ENCODE measurements at places on chromosomes 6 and 20.

DNA sequence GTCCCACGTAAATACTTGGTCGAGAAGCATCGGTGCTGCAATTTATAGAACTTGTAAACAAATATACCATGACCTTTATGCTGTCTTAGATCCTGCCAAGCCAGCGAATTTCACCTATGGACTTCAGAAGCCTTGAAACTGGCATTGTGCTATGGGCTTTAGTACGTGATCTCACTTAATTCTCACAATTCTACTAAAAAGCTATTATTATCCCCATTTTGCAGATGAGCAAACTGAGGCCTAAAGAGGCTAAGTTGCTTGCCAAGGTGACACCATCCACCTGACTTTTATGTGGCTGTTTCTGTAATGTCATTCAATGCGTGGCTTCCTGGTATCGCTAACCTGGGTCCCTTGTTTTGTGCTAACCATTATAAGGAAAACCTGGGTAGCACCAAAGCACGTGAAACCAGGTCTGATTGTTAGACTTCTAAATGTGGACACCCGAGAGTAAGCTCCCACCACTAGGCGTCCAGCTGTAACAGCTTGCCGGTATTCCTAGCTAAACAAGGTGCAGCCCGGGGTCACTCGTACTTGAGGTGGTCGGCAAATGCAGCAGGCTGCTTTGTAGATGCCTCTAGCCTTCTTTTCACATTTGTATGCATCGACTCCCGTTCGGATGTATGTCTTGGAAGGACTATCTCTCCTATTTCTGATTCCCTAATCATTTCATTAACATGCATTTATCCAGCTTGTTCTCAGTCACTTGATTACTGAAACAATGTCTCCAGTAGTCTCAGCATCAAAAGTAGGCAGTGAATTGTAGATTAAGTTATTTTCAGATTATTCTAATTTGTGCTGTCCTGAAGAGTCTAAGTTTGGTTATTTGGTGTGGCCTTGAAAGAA is 1.1 kb downstream of the SYNJ2 start:
- DNase-seq, result no peak

DNA sequence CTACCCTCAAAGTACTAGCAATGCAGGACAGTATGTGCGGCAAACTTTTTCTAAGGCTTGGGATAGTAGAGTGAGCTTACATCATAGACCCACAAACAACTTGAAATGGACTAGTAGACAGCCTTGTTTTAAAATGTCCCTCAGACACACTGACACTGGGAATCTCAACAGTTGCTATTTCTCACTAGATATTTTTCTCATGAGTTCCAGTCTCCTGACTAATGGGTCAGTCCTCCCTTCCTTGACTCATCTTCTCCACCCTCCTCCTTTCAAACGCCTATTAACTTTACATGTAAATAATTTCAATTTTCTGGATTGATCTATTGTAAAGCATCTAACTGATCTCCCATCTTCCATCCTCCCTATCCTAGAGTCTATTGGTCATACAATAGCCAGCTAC is 308.3 kb upstream of the PREP start:
- DNase-seq, result no peak

GRCh38 chr6:161104966-161105365 is 113.4 kb downstream of the MAP3K4 start:
- no peak for DNase-seq

DNA sequence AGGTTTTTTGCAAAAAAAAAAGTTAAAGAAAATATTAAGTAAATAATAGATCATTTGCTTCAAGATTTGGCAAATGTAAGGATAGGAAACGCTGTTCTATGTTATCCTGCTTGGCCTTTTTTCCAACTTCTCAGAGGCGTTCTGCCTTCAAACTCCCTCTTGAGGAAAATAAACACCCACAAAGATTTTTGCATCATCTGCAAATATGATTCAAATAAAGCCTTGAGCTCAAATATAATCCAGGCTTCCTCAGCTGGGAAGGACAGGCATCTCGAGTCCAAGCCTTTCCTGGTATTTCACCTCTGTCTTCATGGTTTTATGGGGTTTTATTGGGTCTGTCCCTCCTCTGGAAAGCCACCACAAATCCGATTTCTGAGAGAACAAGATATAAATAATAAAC is 67.7 kb upstream of the PTPN1 start:
- DNase-seq, result no peak

DNA sequence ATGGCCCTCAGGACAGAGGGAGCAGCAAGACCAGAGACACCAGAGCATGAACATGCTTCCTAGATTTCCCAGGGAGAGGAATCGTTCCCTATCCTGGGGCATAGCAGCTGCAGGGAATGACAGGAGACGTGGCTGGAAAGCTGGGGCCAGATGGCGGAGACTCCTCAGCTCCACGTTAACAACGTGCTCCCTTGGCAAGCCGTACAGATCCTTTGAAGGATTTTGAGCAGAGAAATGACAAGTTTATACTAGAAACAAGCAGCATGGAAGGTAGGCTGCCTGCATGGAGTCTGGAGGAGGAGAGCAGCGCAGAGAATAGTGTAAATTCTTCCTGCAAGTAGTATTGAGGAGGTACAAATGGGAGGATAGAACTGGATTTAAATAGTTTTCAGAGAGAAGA is 11.7 kb downstream of the MYLIP start:
- no peak for DNase-seq

DNA sequence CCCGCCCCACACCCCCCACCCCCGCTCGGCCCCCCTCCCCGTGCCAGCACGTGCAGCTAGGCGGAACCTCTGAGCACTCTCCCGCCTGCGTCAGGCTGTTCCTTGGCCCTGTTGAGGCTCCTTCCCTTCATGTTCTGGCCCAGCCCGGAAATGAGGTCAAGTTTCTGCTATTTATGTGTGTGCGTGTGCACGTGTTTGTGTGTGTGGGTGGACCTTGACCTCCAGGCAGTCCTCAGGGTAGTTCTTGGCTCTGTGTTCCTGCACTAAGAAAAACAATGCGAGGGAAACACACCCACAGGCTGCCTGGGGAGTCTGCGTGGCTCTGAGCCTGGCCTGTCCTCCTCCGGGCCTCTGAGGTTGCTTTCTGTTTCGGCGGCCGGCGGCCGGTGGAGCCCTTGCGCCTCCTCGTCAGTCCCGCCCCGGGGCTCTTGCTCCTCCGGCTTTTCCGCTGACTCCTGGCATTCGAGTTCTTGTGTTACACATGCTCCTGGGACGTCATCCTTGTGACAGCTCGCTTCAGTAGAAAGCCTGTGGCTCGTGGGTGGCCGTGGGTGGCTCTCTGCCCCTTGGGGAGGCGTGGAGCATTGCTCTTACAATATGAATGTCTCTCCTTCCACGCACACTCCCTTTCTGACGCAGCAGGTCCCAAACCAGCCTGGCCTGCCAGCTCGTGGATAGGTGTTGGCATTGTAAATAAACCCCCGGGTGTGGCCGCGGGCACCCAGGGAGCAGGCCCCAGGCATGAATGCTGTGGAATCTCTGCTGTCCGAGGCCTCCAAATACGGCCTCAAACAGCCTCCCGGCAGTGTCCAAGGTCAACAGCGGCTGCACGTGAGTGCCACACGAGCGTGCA is 10.0 kb downstream of the SLCO4A1 start:
- peak; percentile 60 for DNase-seq

GRCh38 chr6:85186546-85187175 is 263.2 kb upstream of the NT5E start:
- DNase-seq, result no peak

GRCh38 chr6:143984666-143985065 is 23.4 kb downstream of the PLAGL1 start:
- no peak for DNase-seq

GRCh38 chr20:10576411-10577090 is 97.2 kb downstream of the JAG1 start:
- no peak for DNase-seq

DNA sequence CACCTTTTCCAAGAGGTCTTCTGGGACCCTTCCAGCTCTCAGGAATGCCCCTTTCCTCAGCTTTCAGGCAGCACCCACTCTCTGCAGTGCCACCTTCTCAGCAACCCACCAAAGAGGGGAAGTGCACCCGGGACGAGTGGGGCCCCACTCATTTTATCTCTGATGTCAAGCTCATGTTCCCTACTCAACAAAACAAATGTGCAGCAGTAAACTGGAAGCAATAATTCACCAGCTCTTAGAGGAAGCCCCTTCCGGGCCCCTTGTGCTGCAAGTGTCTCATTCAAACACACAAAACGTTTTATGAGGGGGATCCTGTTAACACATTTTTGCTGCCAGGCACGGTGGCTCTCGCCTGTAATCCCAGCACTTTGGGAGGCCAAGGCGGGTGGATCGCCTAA is 13.6 kb downstream of the GFOD1 start:
- no peak for DNase-seq

GRCh38 chr6:27187231-27188060 is 60.1 kb upstream of the PRSS16 start:
- no peak for DNase-seq

GRCh38 chr20:12171923-12172524 is 254.3 kb downstream of the BTBD3 start:
- no peak for DNase-seq

DNA sequence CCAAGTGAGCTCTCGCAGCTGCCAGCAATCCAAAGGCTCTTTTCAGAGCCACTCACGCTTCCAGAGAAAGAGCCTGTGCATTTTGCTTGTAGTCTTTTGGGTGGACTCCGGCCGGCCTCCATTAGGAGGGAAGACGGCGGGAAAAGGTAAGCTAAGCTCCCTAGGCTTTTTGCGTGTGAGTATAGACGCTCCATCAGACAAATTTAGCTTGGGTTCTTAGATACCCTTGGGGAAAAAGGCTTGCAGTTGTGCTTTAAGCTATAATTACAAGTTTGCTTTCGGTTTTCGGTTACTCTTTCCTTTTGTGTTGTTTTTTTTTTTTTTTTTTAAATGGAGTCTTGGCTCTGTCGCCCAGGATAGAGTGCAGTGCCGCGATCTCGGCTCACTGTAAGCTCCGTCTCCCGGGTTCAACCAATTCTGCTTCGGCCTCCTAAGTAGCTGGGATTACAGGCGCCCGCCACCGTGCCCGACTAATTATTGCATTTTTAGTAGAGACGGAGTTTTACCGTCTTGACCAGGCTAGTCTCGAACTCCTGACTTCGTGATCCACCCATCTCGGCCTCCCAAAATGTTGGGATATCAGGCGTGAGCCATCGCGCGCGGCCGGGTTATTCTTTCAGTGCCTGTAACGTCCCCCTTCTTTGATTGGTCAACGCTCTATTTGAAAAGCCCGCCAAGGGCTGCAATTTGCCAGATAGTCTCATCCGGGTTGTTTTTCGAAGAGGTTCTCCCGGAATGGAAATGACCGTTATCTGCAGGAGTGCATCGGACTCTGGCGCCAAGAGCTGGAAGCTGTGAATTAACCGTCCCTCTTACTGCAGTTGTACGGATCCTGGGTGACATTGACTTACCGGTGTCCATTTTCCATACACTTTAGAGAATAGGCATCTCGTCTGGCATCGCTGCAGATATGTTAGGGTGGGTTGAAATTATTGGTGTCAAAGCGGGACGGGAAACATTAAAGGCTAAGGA is 18.1 kb downstream of the OR2B2 start:
- DNase-seq, result peak; percentile 75

- peak; percentile 19 for DNase-seq
Observed at GRCh38 chr6:116536216-116536621, 9.3 kb downstream of the TRAPPC3L start.

GRCh38 chr6:155050311-155050710 is 55.2 kb downstream of the TIAM2 start:
- no peak for DNase-seq

GRCh38 chr20:46378412-46379009 is 27.9 kb downstream of the ELMO2 start:
- no peak for DNase-seq

DNA sequence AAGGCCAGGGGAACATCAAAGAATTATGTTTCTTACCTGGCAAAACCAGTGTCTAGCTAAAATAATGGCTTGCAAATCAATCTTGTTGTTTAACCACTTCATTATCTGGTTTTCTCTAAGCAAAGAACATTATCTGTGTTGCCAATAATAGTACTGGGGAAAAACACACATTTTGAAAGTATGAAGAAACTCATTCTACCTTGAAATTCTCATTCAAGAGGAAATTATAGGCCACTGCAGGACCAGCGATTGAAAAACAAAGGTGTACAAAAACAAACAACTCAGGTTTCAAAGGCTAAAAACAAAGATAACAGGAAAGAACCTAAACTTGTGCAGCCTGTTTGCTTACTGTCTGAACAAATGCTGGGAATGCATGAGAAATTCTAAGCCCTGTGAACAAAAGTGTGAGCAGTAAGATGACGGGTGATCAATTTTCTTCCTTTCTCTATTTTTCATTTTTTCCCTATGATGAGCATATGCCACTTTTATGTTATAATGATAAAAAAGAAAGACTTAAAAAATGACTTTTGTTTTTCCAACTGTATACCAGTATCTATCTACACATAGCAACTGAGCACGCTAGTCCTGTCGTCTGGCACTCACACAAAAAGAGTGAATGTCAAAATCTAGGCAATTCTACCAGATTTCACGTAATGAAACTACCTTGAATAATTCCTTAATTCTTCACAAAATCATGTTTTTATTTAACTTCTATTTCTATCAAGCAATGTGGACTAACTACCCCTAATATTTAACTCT is 117.9 kb downstream of the SGK1 start:
- no peak for DNase-seq

GRCh38 chr20:4674672-4675071 is 47.0 kb upstream of the PRND start:
- DNase-seq, result no peak

- no peak for DNase-seq
Observed at GRCh38 chr6:156602066-156602385, 175.2 kb upstream of the ARID1B start.

DNA sequence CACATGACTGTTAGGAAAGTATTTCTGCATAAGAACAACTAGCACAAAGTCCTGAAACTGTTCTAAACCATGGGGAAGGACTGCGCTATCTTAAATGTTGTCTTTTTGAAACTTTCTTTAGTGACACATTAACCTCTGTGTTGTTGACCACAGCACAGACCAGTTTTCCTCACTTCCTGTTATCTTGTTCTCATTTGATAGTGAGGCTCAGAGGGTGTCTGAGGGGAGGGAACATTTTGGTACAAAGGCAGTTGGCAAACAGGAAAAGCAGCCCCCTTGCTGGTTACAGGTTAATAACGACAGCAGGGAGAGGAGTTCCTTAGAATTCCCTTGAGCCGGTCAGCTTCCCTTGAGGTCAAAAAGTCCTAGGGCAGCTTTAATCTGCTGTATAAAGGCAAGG is 143.5 kb upstream of the BMP2 start:
- DNase-seq, result no peak

DNA sequence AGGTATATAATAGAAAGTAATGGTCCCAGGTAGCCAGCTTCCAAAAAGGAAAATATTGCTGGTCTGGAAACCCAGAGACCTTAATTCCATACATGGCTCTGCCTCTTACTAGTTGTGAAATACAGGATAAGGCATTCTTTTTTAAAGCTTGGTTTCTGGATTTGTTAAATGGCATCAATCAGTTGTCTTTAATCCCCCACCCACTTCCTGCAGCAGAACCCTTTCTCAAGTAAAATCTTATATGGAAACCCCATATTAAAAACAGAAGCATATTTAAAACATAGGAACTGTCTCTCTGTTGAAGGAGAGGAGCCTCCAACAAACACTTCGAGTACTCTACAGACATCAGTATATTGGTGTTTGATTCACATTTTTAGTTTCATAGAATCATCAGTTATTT is 6.2 kb upstream of the LCA5 start:
- DNase-seq, result no peak

- DNase-seq, result no peak
Observed at GRCh38 chr6:157614026-157614568, 208.9 kb upstream of the SNX9 start.

- DNase-seq, result no peak
Observed at GRCh38 chr6:32852844-32853540, 512 bp downstream of the TAP1 start.

- peak; percentile 53 for DNase-seq
Observed at GRCh38 chr6:27133281-27134227, 113.9 kb upstream of the PRSS16 start.

GRCh38 chr20:60294632-60295031 is 336.4 kb downstream of the CDH26 start:
- DNase-seq, result no peak

Data from T1000 (cell line).